ENCODE measurements at places on chromosomes 5 and 9.

DNA sequence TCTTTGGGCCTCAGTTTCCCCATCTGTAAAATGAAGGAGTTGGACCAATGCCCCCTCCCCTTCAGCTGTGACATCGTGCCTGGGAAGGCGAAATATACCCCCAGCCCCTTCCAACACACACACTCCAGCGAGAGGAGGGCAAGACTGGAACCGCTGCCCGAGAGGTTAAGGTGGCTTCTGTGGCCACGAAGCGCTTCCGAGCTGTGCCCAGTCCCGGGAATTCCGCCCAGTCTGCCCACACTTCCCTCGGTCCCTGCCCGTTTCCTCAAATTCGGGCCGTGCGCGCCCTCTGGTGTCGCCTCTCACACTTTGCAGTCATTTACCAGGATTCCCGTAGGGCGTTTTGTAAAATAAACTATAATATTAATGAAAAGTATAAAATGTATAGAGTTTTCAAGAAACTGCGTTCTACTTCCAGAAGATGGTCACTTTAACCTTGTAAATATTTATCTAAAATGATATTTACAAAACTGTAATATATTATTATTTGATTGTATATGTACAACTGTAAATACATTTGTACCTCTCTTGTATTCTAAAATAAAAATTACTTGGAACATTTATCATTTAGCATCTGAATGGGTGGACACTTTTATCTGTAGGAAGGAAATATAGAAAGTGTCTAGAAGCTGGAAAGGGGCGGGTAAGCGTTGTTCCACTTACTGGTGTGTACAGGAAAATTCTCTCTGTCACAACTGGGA, 11.0 kb upstream of the EXOSC2 start:
- no peak for DNase-seq

GRCh38 chr5:15116996-15117395, 245.4 kb upstream of the ANKH start:
- no peak for DNase-seq

GRCh38 chr9:99374793-99375192, 152.7 kb downstream of the SEC61B start:
- no peak for DNase-seq

GRCh38 chr5:133232435-133232834, 180.6 kb downstream of the HSPA4 start:
- no peak for DNase-seq

DNA sequence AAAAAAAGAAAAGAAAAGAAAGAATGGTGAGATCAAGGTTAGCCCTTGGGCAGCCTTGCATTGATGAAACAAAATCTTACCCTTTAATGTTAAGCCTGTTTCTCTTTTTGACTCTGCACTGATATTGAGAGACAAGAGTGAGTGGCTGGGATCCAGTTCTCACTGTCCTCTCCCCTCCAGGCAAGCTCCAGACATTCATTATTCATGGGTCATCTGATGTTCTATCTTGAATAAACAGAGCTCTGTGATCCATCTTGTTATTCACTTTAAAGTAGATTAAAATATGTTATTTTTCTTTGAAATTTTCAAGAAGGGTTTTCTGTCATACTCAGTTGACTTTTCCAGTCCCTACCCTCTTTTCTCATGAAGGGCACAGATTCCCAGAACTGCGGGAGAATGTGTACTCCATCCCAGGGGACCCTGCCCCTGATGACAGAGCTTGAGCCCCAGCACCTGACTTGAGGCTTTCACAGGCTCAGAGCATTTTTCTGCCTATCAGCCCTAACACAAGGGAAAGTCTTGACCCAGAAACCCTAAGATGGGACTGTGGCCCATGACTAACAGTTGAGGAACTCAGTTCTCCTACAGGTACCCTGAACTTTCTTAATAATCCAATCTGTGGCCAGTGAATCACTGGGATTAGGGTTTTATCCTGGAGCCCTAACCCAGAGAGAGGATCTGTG, 24.1 kb downstream of the ACTL7B start:
- no peak for DNase-seq

- DNase-seq: no peak
Measured at GRCh38 chr5:131180407-131180806, 9.7 kb downstream of the LYRM7 start.

GRCh38 chr5:16737620-16738364, 121.0 kb upstream of the RETREG1 start:
- no peak for DNase-seq

GRCh38 chr5:102955488-102955887, 164.4 kb downstream of the GIN1 start:
- no peak for DNase-seq

DNA sequence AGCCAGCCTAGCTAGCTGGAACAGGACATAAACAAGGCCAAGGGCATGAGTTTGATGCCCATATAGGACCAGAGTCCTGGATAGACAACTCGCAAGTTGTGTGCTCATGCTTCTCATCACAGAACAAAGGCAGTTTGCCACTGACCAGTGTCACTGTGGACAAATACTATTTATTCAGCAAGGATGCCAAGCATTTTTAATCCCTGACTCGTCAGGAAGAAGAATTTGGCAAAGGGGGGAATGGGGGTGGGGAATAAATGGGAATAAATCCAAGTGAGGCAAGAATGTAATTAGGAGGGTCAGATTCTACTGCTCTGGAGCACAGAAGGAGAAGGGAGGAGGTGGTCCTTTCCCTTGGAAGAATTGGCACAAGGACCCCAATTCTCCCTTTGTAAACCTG, 46.8 kb upstream of the ANKRD55 start:
- DNase-seq: no peak

GRCh38 chr5:132055441-132055807, 5.0 kb upstream of the IL3 start:
- no peak for DNase-seq

- DNase-seq: no peak
Measured at GRCh38 chr5:1886846-1887587, 4.3 kb upstream of the IRX4 start.

DNA sequence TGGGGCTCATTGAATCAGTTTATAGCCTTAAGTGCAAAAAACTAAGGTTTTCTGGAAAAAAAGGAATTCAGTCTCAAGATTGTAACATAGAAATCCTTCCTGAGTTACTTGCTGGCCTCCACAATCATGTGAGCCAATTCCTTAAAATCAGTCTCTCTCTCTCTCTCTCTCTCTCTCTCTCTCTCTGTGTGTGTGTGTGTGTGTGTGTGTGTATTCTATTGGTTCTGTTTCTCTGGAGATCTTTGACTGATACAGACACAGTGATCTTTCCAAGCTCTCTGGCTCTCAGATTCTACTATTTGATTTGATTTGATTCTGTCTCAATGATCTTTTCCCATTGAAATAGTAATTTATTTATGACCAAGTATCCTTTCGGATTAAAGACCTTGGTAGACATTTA, 74.6 kb downstream of the CFAP95 start:
- DNase-seq: no peak

GRCh38 chr9:132877824-132878694, at the start of gene AK8:
Gene AK8, minus strand, starts transcription at chr9:132878284. Its CDS starts 29 bp downstream, at chr9:132878255.
- DNase-seq: peak; percentile 26

- DNase-seq: no peak
Measured at GRCh38 chr9:98825414-98825813, 17.9 kb downstream of the GALNT12 start.

- no peak for DNase-seq
Measured at GRCh38 chr5:152221721-152222629, 183.1 kb downstream of the NMUR2 start.

Data from stimulated activated CD4-positive, alpha-beta T cell treated with anti-CD3 and anti-CD28 coated beads, TNF-alpha, amount 100 ng/mL, for 1 hour (primary cell).